ENCODE measurements at places on chromosomes 6 and 20.

GRCh38 chr6:137712587-137712986 lies 154.5 kb upstream of the TNFAIP3 start:
- DNase-seq = no peak

DNA sequence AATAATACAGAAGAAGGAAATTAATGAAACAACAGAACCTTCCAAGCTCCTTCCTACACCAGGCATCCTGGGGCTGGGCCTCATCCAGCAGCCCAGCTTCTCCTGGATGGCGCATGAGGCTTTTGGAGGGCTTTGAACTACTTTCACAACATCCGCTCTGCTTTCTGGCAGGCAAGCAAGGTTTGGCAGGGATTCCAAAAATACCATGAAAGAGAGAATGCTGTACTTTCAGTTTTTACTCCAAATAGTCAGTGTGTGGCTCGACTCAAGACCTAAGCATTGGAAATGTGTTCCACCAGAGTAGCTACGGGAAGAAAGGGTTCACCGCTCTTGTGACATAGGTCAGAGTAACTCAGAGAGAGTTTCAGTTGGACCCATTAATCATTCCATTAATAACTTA lies 125.4 kb downstream of the OPRM1 start:
- no peak for DNase-seq

GRCh38 chr6:41672816-41673703 lies 34.8 kb downstream of the MDFI start:
- DNase-seq = no peak

DNA sequence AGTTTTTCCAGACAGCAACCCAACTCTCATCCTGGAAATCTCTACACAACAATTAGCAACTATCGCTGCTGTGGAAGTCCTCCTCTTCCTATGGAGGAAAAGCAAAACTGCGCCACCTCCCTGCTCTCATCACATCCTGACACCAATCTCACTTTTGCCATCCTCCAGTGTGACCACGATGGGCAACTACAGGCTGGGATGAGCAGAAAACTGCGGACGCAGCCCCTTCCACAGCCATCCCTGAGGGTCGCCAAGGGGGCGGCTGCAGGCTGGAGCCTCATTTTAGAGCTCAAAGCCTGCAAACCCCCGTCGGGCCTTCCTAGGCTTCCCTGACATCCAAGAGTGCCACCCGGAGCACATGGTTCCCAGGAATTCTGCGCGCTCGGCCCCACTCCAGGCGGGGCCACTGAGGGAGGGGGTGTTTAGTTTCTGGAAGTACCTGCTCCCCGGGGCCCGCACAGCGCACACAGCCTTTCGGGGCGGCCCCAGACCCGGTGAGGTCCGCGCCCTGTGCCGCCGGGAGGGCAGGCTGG lies 1.2 kb downstream of the TCFL5 start:
- no peak for DNase-seq

- no peak for DNase-seq
Measured at GRCh38 chr6:76490456-76490855, 418.0 kb upstream of the IMPG1 start.

- no peak for DNase-seq
Measured at GRCh38 chr6:111710439-111710838, 104.8 kb upstream of the TRAF3IP2 start.

Data from activated T-cell treated with anti-CD3 and anti-CD28 coated beads, Interleukin-2, amount 50 U/mL, for 1 hour (primary cell).